Stomach (tissue), 19 donors: ENCODE measurements at places on chromosomes 1 and 21. TPM values are rescaled to one million over a fixed set of nuclear protein-coding genes. Genes with fewer than 3 reads are reported as not detected.
A peak's percentile ranks its signal among the peaks of the same experiment; 100 is the strongest.

CRNN gene
- 0.89 TPM for total RNA-seq

SEMA6C gene
- 10.1 TPM for total RNA-seq

LRRC71 gene
- not detected for total RNA-seq

HES2 gene
- not detected for total RNA-seq

EYA3 gene
- 11.1 TPM for total RNA-seq

S100B gene
- total RNA-seq, result 18.4 TPM

DNA sequence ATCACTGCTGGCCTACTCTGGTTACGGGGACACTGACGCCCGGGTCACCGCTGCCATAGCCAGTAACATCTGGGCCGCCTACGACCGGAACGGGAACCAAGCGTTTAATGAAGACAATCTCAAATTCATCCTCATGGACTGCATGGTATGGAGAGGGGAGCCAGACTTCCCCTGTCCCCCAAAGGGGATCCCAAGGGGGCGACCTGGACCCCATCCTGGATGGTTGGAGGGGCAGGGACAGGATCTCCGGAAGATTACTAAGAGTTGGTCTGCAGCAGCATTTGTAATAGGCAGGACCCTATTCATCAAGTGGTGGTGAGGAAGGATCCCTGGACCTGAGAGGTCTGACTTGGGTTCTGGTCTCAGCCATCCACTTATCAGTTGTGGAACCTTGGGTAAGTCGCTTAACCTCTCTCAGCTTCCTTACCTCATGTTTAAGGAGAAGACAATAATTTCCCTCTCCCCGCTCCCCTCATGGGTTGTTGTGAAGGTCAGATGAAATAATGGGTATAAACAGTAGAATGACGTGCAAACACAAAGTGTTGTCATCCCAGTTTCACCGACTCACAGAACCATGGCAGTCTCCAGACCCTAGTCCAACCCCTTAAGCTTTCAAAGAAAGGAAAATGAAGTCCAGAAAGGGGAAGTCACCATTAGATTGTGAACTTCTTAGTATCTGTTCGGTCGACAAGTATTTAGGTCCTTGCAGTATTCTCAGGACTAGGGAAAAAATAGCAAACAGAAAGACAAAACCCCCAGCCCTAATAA lies 883 bp downstream of the LAMTOR2 start:
- no peak for DNase-seq
- H3K36me3 ChIP-seq, result peaks cover 30% of the 10 kb centered on the region
- peak overlapping the region; percentile 91 for H3K27ac ChIP-seq

DNA sequence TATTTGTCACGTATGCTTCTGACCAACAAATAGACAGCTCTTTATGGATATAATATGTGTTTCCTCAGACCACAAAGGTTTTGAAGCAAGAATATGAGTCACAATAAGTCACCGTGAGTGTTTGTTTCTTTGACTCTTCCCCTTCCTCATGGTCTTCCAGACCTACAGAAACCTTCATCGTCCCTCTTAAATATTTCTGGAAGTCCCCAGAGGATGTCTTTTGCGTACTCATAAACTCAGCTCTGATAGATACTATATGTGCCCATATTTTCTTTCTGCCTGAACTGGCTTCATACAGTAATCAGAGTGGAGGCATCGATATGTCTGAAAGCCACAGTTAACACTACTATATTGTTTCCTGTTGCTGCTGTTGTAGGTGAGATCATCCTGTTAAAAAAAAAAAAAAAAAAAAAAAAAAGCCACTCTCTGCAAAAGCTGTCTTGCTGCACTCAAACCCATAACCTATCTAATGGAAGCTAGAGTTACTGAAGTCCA lies 38.4 kb downstream of the ADAMTS1 start:
- no peak overlapping the region for H3K4me3 ChIP-seq
- H3K27me3 ChIP-seq, result no peaks in the 10 kb centered on the region
- H3K4me1 ChIP-seq, result no peaks in the 10 kb centered on the region

DNA sequence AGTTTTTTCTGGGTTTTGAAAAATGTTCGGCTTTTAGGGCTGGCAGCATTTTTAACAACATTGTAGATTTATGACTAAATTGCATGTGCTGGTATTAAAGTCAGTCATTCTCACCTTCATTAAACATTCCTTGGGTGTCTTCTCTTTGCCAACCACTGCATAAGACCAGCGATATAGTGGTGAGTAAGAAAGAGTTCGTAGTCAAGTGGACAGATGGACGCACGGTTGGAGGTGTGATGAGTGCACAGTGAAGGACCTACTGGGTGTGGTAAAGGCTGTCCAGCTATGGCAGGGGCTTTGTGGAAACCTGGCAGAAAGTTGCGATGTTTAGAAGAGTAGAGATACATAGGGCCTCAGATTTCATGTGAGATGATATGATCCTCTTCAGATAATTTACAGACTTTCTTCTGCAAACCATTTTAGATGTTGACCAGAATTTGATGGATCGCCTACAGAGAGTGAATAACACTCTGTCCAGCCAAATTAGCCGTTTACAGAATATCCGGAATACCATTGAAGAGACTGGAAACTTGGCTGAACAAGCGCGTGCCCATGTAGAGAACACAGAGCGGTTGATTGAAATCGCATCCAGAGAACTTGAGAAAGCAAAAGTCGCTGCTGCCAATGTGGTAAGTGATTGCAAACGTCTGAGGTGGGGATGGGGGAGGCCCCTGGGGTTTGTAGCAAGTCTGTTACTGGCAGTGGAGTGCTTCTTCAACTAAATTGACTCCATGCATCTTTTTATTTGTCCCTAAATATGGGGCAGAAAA lies 56.0 kb upstream of the LAMC2 start:
- no peak for DNase-seq
- H3K36me3 ChIP-seq, result peaks cover 95% of the 10 kb centered on the region
- no peak overlapping the region for H3K27ac ChIP-seq
- no peaks in the 10 kb centered on the region for H3K27me3 ChIP-seq

- H3K4me3 ChIP-seq, result no peak overlapping the region
- H3K4me1 ChIP-seq, result no peaks in the 10 kb centered on the region
- no peaks in the 10 kb centered on the region for H3K27me3 ChIP-seq
- H3K36me3 ChIP-seq, result no peaks in the 10 kb centered on the region
- no peak overlapping the region for H3K27ac ChIP-seq
Measured at GRCh38 chr1:213714645-213715044, 273.1 kb upstream of the PROX1 start.

GRCh38 chr1:6745073-6745472 lies 40.2 kb upstream of the CAMTA1 start:
- H3K4me1 ChIP-seq, result peaks cover 24% of the 10 kb centered on the region
- no peak overlapping the region for H3K4me3 ChIP-seq
- no peaks in the 10 kb centered on the region for H3K27me3 ChIP-seq
- H3K36me3 ChIP-seq, result no peaks in the 10 kb centered on the region

DNA sequence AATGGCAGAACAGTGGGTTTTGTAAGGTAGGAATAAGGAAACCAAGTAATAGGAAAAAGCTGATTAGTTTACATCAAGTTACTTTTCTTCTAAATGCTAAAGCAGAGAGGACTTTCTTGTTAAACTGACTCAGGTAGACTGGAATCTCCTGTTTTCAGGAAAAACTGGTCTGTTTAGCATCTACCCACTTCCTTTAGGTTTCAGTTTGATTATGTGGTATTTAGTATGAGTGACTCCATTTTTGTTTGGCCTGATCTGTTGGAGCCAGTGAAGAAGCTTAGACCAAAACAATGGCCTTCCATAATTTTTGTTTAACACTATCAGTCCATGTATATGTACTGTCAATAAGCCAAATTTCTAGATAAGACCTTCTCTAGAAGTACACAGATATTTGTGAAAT lies 88.4 kb downstream of the EPB41 start:
- no peaks in the 10 kb centered on the region for H3K4me1 ChIP-seq
- no peaks in the 10 kb centered on the region for H3K27me3 ChIP-seq
- H3K36me3 ChIP-seq, result peaks cover 4% of the 10 kb centered on the region
- no peak overlapping the region for H3K4me3 ChIP-seq
- DNase-seq, result no peak

- H3K4me3 ChIP-seq, result no peak overlapping the region
- DNase-seq, result no peak
- no peak overlapping the region for H3K27ac ChIP-seq
- H3K36me3 ChIP-seq, result peaks cover 82% of the 10 kb centered on the region
Measured at GRCh38 chr21:44326716-44327602, 12.2 kb downstream of the CFAP410 start.

DNA sequence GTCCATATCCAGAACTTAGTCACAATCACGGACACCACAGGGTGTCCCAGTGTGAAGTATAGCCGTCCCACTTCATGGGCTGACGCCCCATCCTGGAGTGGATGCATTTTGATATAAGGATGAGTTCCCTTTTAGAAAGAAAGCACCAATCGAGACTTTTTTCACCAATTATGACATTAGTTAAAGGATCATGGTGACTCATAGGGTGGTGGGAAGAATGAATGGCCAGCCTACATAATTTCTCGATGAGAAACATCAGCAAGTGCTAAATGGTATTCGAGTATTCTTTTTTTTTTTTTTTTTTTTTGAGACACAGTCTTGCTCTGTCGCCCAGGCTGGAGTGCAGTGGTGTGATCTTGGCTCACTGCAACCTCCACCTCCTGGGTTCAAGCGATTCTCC lies 38.5 kb upstream of the USP1 start:
- no peak overlapping the region for H3K4me3 ChIP-seq
- DNase-seq, result no peak
- no peaks in the 10 kb centered on the region for H3K36me3 ChIP-seq

DNA sequence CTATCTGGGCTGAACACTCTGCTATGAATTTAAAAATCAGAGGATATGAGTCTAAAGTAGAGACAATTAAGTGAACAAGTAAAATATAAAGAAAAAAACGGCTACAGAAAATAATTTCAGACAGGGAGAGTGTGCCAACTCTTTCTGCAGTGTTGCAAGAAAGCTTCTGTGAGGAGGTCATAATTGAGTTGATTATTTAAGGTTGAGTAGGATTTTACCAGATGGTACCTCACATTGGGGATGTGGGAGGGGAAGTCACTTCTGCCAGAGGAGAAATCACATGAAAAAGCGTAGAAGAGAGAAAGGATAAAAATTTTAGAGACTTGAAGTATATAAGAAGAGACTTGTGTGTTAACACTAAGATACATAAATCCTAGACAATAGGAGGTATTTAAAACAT lies 238.0 kb upstream of the NCAM2 start:
- no peaks in the 10 kb centered on the region for H3K4me1 ChIP-seq
- no peak for DNase-seq
- no peak overlapping the region for H3K27ac ChIP-seq
- no peak overlapping the region for H3K4me3 ChIP-seq
- H3K36me3 ChIP-seq, result no peaks in the 10 kb centered on the region

- peak overlapping the region; percentile 73 for H3K27ac ChIP-seq
- H3K27me3 ChIP-seq, result no peaks in the 10 kb centered on the region
- H3K4me1 ChIP-seq, result peaks cover 28% of the 10 kb centered on the region
Measured at GRCh38 chr1:204190212-204191211, 5.8 kb downstream of the KISS1 start.

DNA sequence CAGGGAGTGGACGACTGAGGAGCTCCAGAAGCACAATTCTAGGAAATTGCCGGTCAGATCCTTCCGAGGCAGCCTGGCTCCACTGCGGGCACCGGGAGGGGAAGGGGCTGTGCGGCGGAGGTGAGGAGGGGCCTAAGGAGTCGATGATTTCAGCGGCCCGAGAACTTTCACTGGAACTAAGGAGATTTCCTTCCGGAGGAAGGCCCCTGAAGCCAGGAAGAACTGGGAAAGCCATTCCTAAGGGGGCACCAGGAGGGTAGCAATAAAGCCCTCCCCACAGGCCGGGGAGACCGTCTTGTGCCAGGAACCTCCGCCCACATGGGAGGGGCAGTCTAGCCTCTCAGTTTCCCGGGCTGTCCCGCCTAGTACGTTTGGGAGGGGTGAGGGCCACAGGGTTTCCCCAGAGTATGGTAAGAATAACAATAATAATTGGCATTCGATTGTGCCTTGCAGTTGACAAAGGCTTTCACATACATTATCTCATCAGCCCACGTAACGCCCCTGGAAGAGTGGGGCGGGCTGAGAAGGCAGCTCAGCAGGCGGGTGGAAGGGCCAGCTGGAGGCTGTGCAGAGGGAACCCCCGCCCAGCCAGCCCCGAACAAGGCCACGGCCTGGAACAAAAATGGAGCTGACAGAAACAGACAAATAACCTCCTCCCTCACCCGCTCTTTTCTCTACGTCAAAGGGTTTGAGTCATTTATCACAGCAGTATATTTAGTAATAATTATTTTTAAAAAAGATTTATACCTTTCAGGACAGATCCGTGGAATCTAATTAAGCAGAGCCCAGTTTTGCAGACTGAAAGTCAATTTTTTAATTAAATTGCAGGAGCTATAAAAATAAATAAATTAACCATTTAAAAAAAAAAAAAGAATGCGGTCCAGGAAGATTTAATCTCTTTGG lies 19.8 kb downstream of the NPR1 start:
- no peaks in the 10 kb centered on the region for H3K4me1 ChIP-seq
- no peaks in the 10 kb centered on the region for H3K27me3 ChIP-seq
- no peaks in the 10 kb centered on the region for H3K36me3 ChIP-seq
- no peak for DNase-seq
- H3K27ac ChIP-seq, result peak overlapping the region; percentile 81
- H3K4me3 ChIP-seq, result no peak overlapping the region

GRCh38 chr1:32023351-32023750 lies 9.7 kb downstream of the KHDRBS1 start:
- no peak overlapping the region for H3K4me3 ChIP-seq
- H3K27me3 ChIP-seq, result no peaks in the 10 kb centered on the region
- peaks cover 11% of the 10 kb centered on the region for H3K36me3 ChIP-seq
- no peak overlapping the region for H3K27ac ChIP-seq

GRCh38 chr1:64769482-64769881 lies 24.6 kb downstream of the RAVER2 start:
- H3K27me3 ChIP-seq, result no peaks in the 10 kb centered on the region
- no peak overlapping the region for H3K27ac ChIP-seq
- no peaks in the 10 kb centered on the region for H3K4me1 ChIP-seq
- no peak overlapping the region for H3K4me3 ChIP-seq

DNA sequence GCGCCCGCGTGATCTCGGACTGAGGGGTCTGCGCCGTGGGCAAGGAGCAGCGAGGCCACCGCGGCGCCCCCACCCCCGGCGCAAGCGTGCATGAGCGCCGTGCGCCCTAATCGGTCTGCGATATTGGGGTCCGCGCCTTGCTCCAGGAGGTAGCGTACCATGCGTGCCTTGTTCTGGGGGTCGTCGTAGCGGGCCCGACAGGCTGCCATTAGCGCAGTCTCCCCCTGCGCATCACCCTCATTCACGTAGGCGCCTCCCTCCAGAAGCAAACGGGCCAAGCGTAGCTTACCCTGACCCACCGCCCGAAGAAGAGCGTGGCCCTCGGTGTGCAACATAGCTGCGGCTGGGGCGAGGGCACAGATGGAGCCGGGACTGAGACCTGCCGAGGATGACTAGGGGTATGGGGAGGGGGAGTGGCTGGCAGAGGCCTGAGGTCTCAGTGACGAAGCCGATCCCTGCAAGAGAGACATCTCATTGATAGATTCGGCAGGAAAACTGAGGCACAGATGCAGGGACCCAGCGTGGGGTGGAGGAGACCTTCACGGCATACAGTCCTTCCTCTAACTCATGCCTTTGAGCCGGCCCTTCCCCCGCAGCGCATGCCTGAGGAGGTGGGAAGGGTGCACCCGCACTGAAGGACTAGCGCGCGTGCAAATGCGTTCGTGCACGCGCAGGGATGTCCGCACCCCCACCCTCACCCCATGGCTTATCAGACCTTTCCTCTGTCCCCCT lies 2.8 kb downstream of the ANKRD34A start:
- H3K27me3 ChIP-seq, result peaks cover 14% of the 10 kb centered on the region
- no peak for DNase-seq
- H3K4me3 ChIP-seq, result peak overlapping the region; percentile 58
- H3K36me3 ChIP-seq, result no peaks in the 10 kb centered on the region
- H3K4me1 ChIP-seq, result peaks cover 66% of the 10 kb centered on the region
- H3K27ac ChIP-seq, result peak overlapping the region; percentile 99

GRCh38 chr1:212955098-212955497 lies 4.8 kb downstream of the VASH2 start:
- no peak overlapping the region for H3K4me3 ChIP-seq
- no peak for DNase-seq
- H3K27ac ChIP-seq, result no peak overlapping the region
- peaks cover 16% of the 10 kb centered on the region for H3K4me1 ChIP-seq
- no peaks in the 10 kb centered on the region for H3K27me3 ChIP-seq
